ENCODE measurements at places on chromosomes 12 and 14.

DNA sequence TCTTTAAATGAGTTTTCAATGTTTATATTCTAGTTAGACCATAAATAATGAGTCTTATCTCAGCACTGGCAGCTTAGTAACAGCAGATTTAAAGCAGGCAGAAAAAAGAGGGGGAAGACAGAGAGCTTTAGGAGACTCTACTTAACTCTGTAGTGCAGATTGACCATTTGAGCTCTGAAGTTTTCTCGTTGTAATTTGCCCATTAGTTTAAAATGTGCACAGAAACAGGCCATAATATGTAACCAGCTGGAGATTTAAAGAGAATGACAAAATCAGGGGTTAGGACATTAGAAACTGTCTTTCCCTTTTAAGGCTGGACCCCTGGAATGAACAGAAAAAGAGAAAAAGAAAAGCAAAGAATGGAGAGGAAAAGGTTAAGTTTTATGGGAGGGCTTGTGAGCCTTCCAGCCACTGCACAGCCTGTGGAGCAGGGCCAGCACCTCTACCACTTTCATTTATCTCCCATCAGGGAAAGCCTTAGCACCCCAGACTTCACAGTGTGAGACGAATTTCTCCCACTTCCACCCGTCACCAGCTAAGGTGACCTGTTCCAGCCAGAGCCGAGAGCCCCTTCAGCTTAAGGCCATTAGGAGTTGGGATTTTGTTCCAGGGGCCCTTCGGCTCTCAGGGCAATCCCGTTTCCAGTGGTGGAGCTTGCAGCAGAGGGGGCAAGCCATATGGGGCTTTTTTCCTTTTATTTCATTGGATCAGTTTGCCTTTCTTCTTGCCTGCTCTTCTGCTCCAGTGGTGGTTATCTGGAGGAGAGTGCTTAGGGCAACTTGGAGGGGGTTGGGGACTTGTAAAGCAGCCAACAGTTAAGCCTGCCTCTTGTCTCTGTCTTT, 8.0 kb downstream of the IL22 start:
- DNase-seq, result no peak

DNA sequence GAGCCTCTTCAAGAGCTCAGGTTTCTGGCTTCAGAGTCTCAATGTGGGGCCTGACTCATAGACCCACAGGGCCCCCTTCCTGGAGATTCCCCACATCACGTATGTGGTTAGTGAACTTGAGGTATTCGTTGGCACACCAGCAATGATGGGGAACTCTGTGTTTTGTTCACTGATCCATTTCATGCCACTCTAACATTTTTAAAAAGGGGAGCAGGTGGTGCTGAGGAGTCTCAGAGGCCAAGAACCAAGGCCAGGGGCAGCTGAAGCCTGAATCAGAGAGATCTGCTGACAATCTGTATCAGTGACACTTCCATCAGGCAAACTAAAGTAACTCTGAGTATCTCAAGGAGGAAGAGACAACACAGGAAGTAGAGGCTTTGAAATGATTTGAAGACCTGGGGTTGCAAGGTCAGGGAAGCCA, 323.4 kb downstream of the VRK1 start:
- no peak for DNase-seq

GRCh38 chr12:17214929-17215328, 609.0 kb upstream of the LMO3 start:
- DNase-seq, result no peak

DNA sequence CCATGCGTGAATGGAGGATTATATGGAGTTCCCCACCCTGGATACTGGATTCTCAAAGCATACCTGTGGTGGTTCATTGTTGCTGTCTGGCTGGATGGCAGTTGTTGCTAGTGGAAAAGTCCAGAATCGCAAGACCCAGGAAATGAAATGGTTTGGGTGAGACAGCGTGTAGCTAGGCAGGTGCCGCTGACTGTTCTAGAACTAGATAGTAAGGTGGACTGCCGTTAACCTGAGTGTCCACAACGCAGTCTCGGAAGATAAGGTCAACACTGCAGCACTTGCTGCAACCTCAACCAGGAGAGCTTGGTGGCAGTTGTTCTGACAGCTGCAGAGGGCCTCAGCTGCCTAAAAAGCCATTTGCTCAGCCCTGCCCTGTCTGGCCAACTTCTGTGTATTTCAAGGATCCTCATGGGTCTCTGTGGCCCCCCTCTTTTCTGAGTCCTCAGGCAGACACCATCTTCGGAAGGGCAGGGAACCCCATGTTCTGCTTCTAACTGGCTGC, 15.5 kb upstream of the IRF2BPL start:
- no peak for DNase-seq

DNA sequence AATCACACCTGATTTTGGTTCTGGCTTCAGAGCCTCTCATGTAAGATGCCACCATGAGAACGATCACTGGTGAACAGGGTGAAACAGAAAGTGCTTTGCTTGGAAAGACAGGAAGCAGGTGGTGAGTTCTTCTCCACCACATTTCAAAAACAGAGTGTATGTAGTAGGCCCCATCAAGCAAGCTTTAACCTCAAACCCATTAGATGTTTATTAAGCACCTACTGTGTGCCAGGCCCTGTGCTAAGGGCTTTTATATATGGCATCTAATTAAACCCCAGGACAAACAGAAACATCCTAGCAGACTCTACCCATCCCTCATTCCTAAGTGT, 47.8 kb upstream of the MED13L start:
- DNase-seq, result no peak

DNA sequence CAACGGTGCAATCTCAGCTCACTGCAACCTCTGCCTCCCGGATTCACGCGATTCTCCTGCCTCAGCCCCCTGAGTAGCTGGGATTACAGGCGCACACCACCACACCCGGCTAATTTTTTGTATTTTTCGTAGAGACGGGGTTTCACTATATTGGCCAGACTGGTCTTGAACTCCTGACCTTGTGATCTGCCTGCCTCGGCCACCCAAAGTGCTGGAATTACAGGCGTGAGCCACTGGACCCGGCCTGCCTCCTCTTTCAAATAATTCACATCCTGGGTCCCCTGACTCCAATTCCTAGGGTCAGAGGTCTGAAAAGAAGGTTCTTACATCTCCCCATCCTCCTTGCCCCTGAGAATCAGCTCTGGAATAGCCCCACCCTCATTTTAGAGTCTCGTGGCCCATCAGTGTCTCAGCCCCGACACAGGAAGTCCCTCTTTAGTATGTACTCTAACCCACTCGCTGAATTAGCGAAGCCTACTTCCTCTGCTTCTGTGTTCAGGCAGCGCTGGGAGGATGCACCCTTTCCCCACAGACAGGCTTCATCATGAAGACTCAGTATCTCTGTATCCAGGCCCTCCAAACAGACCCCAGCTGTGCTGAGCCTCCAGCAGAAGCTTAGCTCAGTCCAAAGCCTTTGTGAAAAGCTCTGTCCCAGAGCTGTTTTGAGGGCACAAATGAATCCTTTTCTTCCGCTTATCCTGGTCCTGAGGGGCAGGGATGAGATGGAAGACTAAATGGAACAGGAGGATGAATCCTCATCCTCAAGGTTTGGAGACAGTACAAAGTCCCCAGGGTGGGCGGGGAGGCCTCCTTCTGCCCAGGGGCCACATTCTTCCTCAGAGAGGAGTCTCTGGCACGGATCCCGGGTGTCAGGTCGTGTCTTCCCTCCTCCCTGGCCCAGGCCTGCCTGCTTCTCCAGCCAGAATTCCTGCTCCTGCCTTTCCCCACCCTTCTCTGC, 3.5 kb downstream of the LPAR5 start:
- DNase-seq, result no peak

- no peak for DNase-seq
Observed at GRCh38 chr12:28909291-28909690, 239.8 kb upstream of the FAR2 start.

DNA sequence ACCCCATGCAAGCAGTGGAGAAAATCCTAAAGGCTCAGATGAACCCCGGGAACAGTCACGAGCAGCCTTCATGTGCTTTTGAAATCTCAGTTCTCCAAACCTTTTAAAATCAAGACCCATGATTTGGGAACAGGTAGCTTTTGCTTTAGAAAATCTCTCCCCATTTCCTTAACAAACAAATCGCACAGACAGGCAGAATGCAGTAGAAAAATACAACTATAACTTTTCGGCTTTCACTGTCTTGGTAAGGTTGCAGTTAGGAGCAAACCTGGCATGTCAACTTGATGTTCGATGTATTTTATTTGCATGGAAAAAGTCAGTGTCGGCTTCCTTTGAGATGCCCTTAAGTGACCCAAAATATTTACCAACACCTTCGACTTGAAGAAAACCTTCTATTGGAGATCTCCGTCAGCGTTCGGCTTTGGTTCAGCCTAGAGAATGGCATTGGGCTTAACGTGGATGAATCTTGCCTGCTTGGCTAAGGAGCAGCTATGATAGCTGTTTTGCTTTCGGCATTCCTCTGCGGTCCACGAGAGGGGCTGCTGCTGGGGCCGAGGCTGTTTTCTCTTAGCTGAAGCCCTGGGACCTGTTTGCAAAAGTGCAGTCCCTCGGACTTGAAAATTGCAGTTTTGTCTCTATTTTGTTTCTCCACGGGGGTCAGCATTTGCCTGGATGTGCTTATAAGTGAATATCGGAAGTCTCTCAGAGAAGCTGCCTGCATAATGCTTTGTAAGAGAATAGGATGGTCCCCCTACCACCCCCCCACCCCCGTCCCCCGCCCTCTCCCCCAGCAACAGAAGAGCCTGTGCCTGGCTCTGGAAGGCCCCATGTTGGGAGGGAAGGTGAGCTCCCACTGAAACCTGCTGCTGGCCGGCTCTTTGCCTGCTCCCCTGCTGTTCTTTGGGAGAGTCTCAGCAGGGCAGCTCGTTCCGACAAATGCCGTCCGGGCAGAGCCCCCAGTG, 122.8 kb downstream of the AACS start:
- peak; percentile 21 for DNase-seq

- DNase-seq, result peak; percentile 54
Observed at GRCh38 chr14:105312973-105313372, 1.6 kb upstream of the PACS2 start.

GRCh38 chr14:51507906-51508511, 143.7 kb upstream of the FRMD6 start:
- DNase-seq, result peak; percentile 56

DNA sequence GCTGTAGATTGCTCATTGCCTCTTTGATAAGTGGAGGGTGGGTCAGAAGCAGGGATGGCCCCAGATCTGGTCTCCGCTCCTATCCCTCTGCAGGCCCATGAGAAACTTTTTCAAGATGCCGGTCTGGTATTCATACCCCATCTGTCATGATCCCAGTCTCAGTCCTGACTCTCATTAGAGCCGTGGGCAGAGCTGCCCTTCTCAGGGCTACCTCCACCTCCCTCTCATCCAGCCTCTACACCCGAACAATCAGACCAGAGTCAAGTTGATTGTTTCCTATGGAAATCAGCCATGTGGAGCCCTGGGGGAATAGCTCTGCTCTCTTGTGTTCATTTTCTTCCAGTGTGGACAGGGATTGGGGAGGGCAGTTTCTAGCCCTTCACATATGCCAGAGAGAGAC, 45.8 kb downstream of the NEUROD4 start:
- DNase-seq, result no peak

DNA sequence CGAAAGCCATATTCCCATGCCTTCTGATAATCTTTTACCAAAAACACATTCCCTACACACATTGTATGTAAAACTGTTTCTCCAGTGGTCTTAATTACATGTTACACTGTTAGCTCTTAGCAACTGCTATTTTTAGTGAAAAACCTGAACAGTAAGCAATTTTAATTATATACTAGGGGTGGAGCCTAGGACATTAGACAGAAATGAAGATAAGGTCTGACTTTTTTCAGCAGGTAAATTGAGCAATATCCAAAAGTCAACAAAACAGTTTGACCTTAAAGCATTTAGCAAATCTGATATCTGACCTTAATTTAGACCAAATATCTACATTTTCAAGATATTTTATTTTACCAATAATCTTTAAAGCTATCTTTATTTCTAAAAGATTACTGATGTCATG, 60.2 kb downstream of the PDE6H start:
- DNase-seq, result no peak

DNA sequence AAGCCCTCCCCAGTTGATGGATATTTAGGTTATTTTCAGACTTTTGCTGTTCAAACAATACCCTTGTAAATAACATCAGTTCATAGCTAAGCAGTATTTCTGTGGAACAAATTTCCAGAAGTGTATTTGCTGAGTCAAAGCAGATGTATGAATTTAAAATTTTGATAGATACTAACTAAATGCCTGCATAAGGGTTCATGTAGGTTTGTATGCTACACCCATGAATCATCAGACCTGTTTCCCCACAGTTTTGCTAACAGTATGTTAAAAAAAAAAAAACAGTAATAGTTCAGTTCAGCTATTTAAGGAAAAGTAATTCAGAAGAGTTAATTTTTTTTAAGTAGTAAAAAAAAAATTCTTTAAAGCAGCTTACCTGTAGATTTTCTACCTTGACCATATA, 236.1 kb upstream of the DIO2 start:
- DNase-seq, result no peak

GRCh38 chr14:92556255-92556741, 42.7 kb downstream of the RIN3 start:
- no peak for DNase-seq

GRCh38 chr12:6703631-6704030, 3.0 kb upstream of the PIANP start:
- DNase-seq, result no peak

DNA sequence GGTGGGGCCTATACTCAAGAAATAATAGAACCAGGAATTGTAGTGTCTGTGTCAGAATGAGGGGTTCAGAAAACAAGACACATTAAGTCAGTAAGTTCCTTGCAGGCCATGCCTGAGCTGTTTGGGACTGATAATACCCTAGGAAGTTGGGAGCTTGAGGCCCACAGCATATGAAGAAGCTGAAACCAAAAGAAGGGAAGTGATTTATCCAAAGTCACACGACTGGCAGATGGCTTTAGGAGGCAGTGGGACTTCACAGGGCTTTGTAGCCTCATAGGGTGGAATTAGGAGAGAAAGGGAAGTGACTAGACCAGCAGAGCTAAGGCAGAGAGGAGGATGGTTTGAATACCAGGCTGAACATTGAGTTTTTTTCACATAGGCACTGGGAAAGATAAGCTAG, 56.6 kb upstream of the SRSF5 start:
- DNase-seq, result no peak

GRCh38 chr14:52267501-52268278, at the start of gene PTGDR:
Gene PTGDR, plus strand, starts transcription at chr14:52267698. Its CDS starts 117 bp downstream, at chr14:52267815.
- no peak for DNase-seq

DNA sequence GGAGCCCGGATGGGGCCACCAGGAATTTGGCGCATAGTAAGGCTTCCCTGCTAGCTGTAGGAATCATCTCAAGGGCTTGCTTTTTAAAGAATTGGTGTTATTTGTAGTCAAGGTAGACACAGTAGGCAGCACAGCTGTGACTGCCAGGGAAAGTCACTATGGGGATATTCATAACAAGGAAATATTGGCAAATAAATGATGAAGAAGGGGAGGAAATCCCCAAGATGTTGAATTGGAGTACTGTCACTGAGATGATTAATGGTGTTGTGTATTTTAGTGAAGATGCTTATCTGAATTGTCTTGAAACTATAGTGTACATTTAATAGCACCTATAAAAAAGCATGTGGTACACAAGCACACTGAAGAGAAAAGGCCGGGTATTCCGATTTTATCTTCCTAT, 118.9 kb downstream of the NPAS3 start:
- DNase-seq, result no peak

DNA sequence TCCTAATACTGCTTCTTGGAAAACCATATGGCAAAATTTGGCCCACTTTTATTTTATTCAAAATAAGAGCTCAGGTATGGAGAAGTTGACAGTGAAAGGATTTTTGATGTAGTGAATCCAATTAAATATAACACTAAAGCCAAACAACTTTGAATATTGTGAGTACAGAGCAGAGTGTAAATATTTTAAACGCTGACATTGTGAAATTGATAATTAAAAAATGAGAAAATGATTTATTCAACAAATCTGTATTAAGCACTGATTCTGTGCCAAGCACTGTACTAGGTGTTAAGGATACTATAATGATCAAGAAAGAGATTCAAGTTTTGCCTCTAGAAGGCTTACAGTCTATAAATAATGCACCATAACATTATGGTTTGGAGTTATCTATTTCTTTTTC, 50.5 kb downstream of the ATL1 start:
- DNase-seq, result no peak

All from hippocampal formation (tissue), 2 donors.